ENCODE measurements at places on chromosomes 3 and 15.

DNA sequence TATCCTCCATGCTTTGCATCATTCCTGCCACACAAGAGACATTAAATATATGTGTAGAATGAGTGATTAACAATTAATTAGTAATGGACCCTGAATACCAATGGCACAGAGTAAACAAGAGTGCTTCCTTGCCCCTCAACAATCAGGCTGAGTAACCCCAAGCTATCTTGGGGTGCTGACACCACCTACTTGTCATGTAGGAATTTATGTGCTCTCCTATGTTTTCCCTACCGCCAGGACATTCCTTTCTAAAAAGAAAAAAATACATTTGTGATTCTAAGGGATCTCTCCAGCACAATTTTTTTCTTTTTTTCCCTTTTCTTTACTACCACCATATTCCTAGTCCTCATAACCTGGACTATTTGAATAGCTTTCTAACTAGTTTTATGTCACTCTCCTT lies 449.1 kb downstream of the MFSD1 start:
- DNase-seq: no peak

DNA sequence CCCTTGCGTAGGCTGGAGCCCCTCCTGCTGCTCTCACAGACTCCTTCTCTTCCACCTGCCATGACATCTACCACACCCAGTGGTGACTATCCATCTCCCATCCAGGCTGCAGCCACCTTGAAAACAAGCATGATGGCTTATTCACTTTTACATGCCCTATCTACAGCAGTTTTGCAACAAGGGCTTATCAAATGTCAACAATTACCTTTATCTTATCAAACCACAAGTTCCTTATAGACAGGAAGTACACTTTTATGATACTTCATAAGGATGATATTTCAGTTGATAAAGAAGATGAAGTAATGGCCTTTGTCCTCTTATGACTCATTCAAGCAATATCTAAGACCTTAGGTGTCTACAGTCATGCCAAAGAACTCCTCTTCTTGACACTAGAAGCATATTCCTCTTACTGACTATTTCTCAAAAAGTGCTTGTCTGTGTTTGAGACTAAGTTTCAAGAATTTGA lies 125.3 kb upstream of the SPRED1 start:
- no peak for DNase-seq

GRCh38 chr3:186277268-186277909 lies 84.6 kb downstream of the DGKG start:
- DNase-seq: no peak

- DNase-seq: no peak
Measured at GRCh38 chr15:85381850-85382751, 1.7 kb downstream of the AKAP13 start.

DNA sequence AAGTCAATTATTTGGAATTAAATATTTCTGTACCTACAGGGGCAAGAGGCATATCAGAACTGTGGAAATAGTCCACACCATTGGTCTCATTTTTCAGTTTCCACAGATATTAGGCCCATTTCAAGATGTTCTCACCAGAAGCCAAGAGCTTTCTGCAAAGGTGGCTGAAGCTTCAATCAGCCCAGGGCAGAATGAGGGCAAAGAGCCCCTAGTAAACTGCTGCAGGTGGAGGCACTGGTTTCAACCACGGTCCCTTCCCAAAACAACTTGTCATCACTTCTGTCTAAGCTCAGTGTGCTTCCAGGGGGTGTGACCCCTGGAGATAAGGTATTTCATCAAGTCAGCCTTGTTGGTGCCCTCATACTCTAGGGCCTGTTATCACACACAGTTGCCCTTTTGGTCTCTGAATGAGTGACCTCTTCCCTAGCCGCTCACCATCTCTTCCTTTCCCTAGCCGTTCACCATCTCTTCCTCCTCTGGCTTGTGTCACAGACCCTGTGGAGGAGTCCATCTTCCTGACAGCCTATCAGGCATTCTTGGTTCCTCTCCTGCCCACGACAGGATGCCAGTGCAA lies 21.2 kb downstream of the IL17RD start:
- no peak for DNase-seq

DNA sequence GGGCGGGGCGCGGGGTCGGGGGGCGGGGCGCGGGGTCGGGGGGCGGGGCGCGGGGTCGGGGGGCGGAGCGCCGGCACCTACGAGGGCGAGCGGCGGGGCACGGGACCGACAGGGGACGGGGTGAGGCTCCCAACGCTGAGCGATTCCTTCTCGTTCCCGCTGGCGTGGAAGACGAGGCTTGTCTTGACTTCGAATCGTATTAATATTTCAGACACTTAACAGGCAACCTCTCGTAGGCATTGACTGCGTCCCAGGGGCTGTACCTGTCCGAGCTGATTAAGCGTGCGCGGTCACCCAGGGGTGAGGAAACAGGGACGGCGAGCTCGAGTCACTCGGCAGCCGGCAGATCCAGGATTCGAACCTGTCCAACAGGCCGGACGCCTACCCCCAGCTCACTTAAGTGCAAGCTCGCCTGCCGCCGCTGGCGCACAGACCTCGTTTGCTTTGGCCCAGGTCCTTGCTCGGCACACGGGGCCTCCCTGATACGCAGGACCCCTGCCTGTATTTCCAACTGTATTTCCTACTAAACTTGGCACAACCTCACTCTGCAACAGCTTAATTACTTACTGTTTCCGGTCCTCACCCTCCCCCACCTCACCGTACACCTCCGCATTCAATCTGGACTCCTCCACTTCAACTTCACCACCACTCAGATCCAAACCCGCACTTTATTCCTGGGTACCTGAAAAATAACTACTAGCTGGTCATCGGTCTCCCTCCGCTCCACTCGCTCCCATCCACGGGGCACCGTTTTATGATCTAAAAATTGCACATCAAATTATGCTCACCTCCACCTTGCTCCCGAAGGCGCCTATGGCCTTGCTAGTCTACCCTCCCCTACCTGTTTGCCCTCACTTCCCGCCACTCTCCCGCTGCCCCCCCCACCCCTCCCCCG lies 722 bp upstream of the ZXDC start:
- no peak for DNase-seq

DNA sequence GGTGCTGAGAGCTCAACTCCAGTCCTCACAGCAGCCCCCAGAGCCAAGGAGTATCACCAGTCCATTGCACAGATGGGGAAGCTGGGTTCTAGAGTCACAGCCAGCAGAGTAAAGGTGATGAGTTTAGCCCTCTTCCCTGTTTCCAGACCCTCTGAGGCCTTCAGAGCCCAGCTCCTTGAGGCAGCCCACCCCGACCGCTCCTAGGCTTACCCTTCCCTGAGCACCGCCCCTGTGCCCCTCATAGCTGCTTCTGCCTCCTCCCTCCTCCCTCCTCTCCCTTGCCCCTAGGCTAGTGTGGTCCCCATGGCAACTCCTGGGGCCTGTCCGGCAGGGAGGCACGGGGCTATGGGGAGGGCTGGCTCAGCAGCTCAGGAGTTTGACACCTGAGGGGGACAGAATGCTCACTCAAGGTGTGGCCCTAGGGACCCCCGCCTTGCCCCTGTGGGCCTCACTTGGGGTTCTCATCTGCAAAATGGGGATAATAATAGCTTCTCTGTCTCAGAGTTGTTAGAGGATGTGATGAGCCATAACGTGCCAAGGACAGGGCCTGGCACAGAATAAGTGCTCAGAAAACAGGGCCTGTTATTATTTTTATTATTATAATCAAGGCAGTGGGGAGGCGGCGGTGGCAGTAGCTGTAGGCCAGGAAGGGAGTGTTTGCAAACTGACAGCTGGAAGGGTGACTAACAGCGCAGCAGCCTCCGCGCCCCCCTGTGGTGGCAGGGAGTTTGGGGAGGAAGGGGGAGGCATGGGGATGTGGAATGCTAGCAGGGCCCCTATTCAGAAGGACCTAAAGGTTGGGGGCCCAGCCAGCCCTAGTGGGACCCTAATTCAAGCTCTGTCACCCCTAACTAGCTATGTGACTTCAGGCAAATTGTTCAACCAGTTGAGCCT lies 11.5 kb downstream of the CSK start:
- DNase-seq: peak; percentile 65

- no peak for DNase-seq
Measured at GRCh38 chr3:37295925-37296324, 121.5 kb upstream of the LRRFIP2 start.

DNA sequence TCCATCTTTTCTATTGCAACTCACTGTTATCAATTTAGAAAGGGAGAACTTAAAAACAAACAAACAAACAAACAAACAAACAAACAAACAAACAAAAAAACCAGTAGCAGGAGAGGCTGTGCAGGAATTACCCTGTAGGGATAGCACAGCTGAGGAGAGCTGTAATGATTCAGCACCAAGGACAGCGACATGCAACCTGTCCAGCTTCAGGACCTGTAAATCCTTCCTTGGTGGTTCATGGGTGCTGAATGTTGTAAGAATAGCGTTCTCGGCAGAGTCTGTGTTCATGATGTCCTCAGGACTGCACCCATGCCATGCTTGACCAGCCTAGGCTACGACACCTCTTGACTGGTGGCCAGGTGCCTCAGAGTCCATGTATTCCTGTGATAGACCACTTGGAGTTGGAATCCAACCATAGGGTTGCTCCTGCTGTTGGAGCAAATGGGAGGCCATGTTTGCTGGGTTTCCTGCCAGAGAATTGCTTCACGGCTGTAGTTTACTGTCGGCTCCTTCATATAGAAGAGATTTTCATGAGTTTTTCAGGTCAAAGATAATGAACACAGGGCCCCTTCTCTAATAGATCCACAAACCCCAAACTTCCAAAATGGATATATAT lies 65.9 kb downstream of the CACNA2D3 start:
- DNase-seq: no peak

GRCh38 chr3:53160061-53160659 lies 849 bp upstream of the PRKCD start:
- no peak for DNase-seq

DNA sequence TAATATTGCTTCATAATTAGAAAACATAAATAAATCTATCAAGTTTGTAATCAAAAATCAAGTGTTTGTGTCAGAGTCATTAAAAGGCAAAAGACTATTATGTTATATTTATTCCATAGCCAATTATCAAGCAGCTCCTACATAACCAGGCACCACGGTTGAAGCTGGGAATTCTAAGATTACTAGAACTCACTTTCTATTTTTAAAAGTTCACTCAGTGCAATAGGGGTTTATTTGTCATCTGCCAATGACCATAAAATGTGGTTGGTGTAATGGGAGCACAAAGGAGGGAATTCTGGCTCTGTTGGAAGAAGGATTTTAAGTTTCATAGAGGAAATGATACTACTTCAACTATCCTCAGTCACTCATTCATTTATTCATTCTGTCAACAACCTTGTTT lies 57.7 kb downstream of the TRIM69 start:
- no peak for DNase-seq

GRCh38 chr15:90322538-90322937 lies 29.5 kb upstream of the ZNF774 start:
- DNase-seq: no peak

DNA sequence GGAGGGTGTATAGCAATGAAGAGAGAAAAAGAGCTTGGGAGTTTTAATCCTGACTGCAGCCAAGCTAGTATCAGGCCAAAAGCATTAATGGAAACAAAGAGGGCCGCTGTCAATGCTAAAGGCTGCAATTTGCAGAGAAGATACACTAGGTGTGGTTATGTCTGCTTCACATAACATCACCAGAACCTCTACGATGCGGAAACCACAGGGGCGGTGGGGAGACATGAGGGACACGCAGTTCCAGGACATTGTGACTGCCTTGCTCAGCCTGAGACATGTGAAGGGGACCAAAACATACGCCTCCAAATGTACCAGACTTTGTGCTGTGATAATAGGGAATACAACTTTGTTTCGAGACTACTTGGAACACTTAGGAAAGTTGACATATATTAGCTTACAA lies 88.4 kb downstream of the APBA2 start:
- no peak for DNase-seq

DNA sequence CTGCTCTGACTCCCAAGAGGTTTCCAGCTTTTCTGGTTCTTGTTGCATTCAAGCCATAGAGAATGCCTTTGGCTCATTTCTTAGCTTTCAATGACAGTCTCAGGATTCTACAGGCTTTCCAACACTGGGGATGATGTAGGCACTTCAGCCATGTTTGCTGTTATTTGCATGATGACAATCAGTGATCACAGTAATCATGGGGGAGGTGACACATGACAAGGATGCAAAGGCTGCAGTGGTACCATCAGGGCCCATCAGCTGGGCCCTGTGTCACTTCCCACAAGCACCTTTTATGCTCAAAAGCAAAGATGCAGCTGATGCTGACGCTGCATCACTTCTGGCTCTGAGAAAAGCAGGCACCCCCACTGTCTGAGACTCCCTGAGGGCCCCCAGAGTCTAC lies 18.6 kb downstream of the EPHB1 start:
- no peak for DNase-seq

DNA sequence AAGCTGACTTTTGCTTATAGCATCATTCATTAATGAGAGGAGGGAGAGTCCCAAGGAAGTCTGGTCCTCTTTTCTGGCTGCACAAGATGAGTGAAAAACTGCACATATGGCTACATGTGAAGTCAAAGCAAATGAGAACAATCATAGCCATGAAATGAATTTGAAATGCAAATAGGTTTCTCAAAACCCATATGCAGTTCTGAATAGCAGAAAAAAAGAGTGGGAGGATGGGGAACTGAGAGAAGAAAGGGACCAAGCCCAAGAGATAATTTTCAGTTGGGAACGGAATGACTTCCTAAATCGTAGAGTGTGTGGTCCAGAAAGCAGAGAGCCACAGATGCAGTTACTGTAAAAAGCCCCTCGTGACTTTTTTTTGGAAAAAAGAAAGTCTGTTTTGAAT lies 66.3 kb downstream of the GTPBP8 start:
- DNase-seq: no peak

- no peak for DNase-seq
Measured at GRCh38 chr3:191997579-191998268, 536.8 kb downstream of the PYDC2 start.

DNA sequence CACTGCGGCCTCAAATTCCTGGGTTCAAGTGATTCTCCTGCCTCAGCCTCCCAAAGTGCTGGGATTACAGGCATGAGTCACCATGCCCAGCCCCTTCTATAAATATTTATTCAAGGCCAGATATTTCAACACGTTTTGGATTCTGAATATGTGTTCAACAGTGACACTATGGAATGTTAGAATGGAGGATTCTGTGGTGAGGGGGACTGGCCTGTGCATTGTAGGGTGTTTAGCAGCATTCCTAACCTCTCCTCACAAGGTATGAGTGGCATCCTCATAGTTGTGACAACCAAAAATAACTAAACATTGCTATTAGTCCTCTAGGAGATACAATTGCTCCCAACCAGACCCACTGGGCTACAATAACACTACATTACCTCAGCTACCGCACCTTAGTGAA lies 104.0 kb upstream of the ATP10A start:
- no peak for DNase-seq

DNA sequence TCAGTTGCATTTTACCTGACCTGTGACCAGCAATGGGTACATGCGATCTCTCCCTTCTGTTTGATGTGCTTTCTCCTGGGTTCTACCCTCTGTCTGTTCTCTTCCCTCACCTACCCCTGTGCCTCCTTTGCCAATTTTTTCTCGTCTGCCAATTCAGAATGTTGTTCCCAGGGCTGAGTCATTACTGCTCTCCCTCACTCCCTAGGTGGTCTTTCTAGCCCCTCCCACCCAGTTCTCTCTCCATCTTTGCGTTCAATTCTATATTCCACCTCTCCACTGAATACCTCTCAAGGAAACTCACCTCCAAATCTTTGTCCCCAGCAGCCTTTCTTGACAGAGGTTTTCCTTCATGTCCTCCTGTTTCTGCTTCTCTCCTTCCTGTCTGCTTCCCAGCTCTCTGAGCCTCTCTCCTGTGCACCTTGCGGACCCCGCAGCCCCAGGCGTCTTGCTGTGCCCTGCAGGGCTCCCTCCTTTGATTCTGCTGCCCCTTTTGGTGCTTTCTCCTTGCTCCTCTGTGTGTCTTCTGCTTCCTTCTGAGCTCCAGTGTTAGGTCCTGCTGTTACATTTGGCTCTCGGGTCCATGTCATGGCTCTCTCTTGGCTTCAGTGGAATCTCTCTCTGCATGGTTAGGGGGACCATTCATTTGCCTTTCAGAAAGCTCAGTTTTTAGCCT lies 398.2 kb upstream of the TPM1 start:
- DNase-seq: no peak

Data from activated T-helper 1 cell treated with anti-CD3 and anti-CD28 coated beads, Interleukin-2, amount 50 U/mL, for 16 hours (primary cell).